ENCODE measurements at places on chromosomes 1 and 21.

GRCh38 chr1:114723457-114723856, 6.9 kb upstream of the NRAS start:
- no peak for DNase-seq

DNA sequence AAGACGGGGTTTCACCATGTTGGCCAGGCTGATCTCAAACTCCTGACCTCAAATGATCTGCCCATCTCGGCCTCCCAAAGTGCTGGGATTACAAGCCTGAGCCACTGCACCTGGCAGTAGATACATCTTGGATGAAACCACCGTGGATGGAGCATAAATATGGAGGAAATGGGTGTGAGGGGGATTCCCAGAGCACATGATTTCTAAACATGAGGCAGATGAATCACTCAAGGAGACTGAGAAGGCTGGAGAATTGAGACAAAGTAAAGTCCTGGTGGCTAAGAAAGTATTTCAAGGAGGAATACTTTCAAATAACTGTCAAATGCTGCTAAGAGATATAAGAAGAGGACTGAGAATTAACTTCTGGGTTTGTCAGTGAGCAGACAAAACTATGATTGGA, 5.4 kb upstream of the PGBD5 start:
- DNase-seq = no peak

DNA sequence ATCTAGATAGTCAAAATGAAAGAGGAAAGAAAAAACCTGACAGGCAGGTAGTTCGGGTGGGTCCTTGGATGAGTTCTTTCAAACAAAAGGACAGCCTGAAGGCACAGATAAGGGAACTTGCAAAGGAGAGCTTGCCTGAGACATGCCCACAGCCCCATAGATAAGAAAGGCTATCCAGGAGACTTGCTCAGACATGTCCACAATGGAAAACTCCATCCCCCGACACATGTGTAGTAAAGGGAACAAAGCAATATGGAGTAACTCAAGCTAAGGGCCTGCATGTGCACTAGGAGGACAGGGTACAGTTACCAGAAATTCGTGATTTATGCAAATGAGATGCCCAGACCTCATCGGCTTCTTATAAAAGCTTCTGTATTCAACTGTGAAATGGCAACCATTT, 281.5 kb downstream of the NEGR1 start:
- DNase-seq = no peak

DNA sequence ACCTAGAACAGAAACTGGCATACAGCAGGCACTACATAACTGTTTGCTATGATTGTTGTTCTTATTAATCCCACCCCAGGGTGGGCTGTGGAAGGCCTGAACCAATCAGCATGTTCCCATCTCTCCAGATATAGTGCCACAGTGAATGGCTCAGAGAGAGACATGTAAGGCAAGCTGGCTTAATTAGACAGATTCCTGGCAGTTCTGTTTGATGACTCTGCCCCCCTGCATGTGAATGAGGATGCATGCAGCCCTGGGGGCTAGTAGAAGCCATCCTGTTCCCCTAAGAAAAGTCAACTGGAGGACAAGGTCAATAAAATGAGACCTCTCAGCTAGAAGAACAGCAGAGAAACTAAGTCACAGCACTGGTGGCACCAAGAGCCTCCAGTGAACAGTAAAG, 130.3 kb downstream of the GLIS1 start:
- no peak for DNase-seq

GRCh38 chr1:223007935-223008334, 135.1 kb downstream of the TLR5 start:
- DNase-seq = no peak

DNA sequence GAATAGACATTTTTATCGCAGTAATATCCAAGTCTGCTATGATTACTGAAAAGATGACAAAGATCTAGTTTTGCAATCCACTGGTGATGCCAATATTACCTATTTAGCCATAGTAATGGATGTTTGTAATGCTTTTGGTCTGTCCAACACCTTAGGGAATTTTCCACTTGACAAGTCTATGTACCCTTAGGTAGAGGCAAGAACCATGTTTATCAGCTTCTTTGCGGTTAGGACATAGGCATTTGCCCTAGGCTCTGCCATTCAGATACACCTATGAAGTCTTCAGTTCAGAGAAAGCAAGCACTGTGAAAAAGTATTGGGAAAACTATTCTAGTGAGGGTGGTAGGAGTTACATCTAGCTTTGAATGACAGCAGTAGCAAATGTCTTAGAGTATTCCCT, 40.2 kb upstream of the SLC35D1 start:
- DNase-seq = no peak

DNA sequence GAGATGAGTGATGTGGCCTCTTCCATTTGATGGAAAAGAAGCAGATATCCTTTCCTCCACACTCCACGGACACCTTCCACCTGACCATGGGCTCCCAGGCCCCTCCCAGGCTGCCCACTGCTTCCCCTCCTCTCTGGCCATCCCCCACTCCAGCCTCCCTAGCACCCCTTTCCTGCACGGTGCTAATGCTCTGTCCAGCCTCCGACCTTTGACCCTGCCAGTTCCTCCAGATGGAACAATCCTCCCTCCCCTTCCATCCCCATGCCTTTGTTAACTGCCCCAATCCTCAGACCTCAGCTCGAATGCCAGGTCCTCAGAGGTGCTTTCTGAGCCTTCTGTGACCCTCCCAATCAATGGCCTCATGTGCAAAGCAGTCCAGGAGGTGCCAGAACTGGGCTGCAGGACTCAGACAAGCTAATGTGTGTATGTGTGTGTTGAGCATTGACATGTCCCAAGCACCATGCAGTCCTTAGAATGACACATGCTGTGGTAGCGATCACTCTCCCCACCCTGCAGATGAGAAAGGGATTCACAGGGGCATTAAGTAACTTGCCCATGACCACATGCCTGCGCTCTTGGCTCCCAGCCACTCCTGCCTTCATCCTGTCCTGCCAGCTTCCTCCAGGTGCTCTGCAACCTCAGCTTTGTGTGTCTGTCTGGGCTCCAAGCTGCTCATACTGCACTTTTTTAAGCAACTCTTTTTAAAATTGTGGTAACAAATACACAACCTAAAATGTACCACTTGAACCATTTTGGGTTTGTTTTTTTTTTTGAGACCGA, 63.5 kb upstream of the EDN2 start:
- DNase-seq = no peak

DNA sequence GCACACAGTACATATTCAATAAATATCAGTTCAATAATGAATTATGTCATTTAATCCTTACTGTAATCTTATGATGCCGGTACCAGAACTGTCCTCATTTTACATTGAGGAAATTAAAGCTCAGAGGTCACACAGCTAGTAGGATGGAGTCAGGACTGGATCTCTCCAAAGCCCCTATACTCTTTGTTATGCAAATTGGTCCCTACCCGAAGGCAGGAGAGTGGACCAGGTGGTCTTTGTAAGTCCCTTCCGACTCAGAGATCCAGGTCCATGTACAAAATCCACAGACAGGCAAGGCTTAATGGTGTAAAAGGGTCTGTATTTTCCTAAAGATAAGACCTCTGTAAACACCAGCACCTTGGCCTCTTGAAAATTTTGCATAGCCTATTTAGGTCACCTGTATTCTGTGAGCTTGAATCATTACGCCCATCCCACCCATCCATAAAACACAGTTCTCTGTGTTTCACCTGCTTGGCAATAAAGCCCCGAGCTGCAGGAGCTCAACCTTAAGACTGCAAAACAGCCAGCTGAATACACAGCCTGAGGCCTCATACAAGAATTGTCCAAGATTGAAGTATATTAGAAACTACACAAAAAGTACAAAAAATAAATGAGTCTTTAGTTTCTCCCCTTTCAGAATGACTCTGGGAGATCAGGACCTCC, 41.7 kb downstream of the PLXNA2 start:
- DNase-seq = no peak

DNA sequence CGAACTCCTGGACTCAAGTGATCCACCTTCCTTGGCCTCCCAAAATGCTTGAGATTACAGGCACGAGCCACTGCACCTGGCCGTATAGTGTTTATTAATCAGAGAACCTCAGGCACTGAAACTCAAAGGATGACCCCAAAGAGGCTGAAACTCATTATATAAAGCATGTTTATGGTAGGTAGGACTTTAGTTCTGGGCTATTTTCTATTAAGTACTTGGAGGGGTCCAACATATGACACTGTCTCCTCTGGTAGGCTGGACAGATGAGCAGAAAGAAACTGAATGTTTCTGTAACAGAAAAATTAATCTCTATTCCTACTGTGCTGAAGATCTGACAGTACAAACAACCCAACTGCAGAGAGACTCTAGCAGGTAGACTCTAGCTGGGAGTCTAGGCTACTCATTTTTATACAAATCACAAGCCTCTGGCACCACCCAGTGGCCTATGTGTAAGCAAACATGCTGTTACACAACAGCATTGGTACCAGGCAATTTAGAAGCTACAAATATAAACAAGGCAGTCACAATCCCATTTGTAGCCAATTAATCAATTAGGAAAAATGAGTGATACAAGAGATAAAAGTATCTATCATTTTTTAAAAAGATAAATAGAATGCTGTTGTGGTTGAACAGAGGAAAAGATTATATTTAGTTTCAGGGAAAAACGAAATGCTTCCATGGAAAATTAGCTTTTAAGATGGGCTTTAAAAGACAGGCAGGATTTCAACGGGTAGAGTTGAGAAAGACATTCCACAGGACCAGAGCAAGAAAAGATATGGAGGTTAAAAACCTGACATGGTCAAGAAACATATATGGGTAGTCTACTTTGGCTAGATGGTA, 10.4 kb downstream of the DCAF8 start:
- peak; percentile 98 for DNase-seq

GRCh38 chr1:25933479-25934365, 27.5 kb upstream of the STMN1 start:
- DNase-seq = no peak
